Activated CD4-positive, alpha-beta T cell treated with anti-CD3 and anti-CD28 coated beads for 48 hours (primary cell): ENCODE measurements at places on chromosomes 12 and 14.

DNA sequence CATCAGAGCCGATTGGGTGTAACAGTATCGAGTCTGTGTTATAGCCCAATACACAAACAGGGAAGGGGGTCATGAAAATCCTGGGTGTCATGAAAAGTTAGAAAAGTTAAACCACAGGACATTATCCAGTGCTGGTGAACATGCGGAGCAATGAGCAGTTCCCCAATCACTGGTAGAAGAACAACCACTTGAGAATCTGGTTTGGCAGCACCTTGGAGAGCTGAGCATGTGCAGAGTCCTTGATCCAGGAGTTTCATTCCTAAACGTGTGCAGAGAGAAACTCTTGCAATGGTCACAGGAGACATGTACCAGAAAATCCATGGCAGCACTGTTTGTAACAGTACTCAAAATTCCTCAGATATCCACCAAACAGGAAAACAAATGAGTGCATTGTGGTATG, 23.0 kb upstream of the JDP2 start:
- DNase-seq = no peak

- no peak for DNase-seq
Observed at GRCh38 chr12:132205271-132206045, 61.2 kb downstream of the NOC4L start.

- no peak for DNase-seq
Observed at GRCh38 chr12:95582230-95583058, 31.2 kb upstream of the USP44 start.

- no peak for DNase-seq
Observed at GRCh38 chr14:69572841-69573135, 1.9 kb downstream of the CCDC177 start.

GRCh38 chr14:88164906-88165534, 158.0 kb downstream of the KCNK10 start:
- DNase-seq = peak; percentile 23

DNA sequence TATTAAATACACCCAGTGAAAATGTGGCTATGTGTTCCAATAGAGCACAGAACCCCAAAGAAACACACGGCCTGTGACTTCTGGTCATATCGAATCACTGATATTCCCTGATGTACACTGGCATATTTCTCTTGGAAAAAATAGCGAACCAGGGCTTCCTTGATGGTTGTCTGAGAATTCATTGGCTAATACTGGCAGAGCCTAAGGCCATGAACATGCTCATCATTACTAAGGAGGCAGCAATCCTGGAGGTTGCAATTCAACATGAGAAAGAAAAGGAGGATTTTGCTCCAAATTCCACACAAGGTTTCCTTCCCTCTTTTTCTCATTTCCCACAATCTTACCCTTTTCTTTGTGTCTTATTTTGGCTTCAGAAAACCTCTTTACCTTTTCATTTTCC, 212.9 kb upstream of the HMGA2 start:
- DNase-seq = no peak

DNA sequence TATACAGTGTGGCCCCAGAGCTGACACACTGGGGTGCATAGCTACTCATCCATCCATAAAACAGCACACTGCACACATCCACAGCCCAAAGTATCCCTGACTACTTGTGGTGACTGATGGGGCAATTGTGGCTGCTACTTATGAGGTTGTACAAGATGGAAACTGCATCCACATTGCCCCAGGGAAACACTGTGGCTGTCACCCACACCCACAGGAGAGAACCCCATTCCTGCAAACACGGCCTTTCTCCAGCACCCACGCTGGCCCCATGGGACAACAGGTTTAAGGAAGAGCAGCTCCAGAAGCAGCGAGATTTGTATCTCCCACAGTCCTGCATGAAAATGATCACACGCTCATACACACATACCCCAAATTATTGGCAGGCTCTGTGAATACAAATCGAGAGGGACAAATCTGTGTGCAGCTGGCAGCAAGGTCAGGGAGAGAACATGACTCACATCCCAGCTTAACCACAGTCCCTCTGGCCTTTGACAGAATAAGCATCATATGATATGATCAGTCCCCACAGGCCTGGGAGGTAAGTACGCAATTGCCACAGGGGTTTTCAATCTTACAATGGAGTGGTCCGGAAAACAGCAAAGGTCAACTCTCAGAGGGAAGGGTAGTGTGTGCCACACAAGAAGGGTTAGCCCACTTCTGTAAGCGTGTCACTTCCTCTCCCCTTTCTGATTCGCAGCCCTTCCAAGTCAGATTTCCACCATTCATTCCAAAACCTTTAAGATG, 61.9 kb downstream of the ESR2 start:
- peak; percentile 40 for DNase-seq

DNA sequence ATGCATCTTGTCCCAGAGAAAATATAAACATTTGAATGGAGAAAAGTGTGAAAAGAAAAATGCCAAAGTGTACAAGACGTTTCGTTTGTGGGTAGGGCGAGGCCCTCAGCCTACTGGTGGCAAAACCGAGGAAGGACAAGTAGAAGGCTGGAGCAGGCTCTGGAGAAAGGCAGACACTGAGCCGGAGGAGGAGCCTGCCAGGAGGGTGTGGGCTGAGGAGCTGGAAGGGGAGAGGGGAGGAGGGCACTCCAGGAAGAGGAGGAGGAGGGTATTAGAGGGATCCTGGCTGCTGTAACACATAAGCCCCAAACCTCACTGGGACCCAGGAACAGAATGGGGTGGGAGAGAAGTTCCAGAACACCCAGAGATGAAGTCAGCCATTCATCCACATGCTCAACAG, 47.7 kb downstream of the CLMN start:
- DNase-seq = no peak

DNA sequence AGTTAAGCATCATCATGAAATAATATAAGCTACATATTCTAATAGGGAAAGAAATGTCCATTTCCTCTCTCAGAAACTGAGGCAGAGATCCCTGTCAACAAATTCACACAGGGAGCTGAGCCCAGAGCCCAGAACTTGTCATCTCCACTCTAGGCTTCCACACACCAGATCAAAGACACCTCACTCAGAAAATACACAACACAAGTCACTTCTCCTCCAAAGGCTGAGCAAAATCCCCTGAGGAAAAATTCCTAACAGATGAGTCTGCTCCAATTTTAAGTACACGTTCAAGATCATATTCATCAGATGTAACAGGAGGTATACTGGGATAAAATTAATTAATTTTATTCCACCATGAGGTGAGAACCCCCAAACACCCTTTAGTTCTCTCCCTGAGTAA, 227.3 kb downstream of the DPF3 start:
- DNase-seq = no peak

DNA sequence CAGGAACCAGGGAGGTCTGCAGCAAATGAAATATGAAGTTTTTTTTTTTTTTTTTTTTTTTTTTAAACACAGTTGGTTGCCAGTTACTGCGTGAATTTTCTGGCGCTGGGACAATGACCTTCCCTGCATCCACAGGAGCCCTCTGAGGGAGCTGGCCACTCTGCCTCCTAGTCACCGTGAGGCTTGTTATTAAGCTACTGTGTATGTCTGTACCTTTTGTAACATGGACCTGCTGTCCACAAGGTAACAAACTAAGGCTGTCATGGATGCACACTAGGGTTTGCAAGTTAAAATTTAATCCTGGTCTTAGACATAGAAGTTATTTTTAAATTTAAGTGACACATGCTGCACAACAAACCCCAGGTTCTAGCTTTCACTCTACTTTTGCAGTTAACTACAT, 211.0 kb downstream of the SSPN start:
- no peak for DNase-seq

DNA sequence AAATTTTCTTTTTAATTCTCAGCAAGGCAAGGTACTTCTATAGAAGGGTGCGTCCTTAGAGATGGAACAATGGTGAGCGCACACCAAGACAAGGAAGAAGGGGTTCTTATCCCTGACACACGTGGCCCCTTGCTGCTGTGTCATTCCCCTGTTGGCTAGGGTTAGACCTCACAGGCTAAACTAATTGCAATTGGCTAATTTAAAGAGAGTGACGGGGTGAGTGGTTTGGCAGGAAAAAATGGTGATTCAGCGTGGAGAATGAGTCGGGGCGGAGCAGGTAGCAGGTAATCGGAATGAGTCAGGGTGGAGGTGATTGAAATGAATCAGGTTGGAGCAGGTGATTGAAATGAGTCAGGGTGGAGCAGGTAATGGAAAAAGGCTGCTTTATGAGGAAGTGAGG, 36.3 kb upstream of the HECTD1 start:
- peak; percentile 64 for DNase-seq

GRCh38 chr12:112194601-112195247, 69.4 kb downstream of the TRAFD1 start:
- DNase-seq = no peak

DNA sequence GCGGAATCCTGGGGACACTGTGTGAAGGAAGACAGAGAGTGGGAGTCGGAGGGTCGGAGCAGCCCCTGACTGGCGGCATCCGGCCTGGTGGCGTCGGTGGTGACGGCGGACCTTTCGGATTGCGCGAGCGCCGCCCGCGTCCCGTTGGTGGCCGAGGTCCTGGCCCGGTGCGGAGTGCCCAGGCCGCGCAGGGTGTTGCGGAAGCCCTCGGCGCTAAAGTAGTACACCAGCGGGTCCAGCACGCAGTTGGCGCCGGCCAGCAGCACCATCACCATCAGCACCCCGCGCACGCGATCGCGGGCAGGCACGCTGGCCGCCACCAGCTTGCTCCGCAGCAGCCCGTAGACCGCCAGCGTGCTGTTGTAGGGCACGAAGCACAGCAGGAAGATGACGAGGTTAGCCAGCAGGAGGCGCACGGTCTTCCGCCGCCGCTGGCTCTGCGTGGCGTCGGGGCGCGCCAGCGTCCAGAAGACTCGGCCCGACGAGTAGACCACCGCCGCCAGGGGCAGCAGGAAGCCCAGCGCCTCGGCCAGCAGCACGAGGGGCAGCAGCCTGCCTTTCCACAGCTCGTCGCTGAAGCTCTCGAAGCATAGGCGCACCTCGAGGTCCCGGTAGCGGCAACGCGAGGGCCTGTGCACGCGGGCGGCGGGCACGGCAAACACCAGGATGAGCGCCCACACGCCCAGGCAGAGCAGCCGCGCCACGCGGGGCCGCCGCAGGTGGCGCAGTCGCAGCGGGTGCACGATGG, 13.1 kb upstream of the CHD4 start:
- DNase-seq = peak; percentile 72

GRCh38 chr12:107283652-107284051, 190.3 kb upstream of the CRY1 start:
- no peak for DNase-seq
